ENCODE measurements at places on chromosomes 2 and 18.

DNA sequence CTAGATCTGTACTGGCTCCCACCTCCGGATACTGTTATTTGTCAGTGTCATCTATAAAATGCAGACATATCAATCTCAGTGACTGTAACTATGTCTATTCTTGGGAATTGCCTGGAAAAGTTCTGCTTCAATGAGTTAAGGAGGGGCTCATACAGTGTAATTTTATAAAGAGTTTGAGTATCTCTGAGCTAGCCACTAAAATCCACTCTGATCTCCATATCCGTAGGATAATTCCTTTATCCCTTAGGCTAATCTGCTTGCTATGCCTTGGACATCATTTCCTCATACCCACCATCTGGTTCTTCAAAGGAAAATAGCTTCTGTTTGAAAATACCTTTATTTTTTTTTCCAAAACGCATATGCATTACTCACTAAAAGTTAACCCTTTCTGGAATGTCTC lies 863.2 kb downstream of the SUCLG1 start:
- no peak for DNase-seq

GRCh38 chr2:43412114-43412753 lies 183.6 kb downstream of the THADA start:
- peak; percentile 57 for DNase-seq

GRCh38 chr2:98468621-98469236 lies 24.1 kb downstream of the INPP4A start:
- DNase-seq: no peak

DNA sequence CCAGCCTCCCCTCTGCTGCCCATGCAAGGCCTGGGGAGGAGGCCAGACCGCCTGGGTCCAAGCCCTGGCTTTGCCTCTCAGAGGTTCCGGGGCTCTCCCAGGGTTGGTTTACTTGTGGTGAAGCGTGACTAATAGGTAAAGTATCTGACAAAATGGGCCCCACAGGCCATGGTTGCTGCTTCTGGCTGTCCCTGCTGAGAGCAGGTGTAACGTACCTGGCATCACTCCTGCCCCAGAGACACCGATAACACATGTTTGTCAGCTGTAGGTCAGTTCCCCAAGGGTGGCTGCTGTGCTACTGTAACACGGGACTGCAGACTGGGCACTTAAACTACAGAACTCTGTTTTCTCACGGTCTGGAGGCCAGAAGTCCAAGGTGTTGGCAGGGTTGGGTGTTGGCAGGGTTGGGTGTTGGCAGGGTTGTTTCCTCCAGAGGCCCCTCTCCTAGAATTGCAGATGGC lies 34.1 kb downstream of the ODC1 start:
- peak; percentile 75 for DNase-seq

- peak; percentile 69 for DNase-seq
Observed at GRCh38 chr2:195622966-195623365, 34.1 kb upstream of the SLC39A10 start.

DNA sequence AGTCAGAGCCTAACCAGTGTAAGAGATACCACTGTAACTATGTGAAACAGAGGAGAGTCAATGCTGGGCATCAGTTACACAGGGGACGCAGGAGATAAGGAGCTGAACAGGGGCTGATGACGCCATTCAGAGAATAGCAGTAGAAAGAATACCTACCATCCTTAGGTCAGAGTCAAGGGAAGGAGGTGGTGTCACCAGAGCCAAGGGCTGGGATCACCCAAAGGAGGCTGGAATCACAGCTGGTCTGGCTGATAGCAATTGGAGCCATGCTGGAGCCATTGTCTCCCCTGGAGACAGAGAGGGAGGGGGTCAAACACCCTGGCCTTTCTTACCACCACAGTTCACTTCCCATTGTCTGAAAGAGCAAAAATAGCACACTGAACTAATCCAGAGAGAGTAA lies 37.3 kb upstream of the C18orf32 start:
- DNase-seq: no peak

- DNase-seq: no peak
Observed at GRCh38 chr18:9055185-9055584, 47.3 kb upstream of the NDUFV2 start.

DNA sequence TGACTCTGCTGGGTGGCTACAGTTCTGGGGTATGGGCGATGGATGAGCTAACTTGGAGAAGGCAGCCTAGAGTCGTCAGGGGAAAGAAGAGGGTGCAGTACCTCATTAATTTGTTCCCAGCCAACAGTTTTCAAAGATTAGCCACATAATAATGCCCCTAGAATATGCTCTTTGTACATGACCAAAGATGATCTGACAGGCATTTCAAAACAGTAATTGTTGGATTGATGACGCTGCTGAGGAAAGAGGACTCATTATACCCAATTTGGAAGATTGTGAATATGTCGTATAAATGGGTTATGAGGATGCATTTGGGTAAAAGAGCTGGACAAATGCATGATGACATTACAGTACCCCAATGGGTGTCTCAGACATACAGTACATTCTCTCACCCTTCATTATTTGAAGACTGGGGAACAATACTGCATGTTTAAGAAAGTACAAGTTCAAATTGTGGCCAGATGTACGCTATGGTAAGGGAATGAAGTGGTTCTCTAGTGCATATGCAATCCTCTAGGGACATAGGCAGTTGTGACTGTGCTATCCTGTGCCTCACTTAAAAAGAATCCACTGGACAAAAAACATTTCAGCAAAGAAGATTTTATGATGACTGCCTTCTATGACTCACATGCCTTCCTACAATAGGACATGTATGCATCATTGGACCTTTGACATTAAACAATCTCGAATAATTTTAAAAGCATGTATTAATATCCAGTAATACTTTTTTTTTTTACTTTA lies 233.2 kb downstream of the CNTNAP5 start:
- no peak for DNase-seq

GRCh38 chr2:104408266-104408665 lies 445.6 kb upstream of the POU3F3 start:
- no peak for DNase-seq

DNA sequence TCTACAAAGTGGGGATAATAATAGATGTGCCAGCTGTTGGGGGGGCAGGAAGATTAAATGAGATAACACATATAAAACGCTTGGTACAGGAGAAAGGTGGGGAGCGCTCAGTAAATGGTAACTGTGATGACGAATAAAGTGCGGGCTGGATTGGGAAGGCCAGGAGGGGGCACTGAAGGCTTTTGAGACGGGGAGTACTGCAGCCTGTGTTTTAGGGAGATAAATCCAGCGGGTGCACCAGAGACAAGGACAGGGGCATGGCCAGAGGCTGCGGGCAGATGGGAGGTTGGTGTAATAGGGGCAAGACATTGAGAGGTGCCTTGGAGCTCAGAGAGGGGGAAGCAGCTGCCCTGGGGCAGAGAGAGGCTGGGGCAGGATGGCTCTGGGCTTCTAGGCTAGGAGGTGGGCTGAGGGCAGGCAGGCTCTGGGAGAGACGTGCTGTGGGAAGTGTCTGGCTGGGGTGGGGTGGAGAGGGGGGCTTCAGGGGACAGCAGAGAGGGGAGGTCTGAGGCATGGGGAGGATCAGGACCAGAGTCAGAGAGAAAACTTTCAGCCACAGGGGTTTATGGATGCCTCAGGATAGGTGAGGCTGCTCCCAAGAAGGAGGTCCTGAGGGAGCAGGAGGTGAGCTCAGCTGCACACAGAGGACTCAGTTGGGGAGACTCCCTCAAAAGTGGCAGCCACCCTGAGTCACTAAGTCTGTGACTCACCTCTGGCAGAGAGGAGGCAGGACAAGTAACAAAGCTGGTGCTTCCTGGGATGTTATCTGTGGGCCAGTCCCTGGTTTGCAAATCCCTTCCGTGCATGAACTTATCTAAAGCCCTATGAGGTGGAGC lies 18.8 kb downstream of the TEX44 start:
- peak; percentile 89 for DNase-seq

DNA sequence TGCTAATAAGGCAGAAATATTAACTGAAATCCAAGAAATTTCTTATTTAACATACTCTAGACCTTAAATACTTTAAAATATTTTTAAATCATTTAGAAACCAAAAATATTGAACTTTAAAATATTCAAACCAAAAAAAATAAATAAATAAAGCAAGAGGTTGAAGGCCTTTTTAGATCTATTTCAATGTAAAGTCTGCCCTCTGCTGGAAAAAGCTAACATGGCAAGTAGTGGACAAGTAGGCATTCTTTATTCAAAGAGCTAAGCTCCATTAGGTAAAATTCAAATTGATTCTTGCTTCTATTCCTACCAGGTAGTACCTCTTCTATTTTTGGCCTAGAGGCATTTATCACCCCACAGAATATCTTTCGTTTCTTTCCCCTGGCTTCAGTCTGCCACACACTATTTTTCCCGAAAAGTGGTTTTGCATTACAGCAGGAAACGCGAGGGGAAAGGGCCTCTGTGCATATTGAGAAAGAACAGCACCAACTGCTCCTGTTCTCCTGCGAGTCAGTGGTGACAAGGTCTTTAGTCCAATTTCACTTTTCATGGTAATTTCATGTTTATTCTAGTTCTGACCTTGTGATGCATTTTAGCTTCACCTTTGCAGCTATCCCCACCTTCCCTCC lies 20.4 kb downstream of the IFIH1 start:
- DNase-seq: peak; percentile 30

DNA sequence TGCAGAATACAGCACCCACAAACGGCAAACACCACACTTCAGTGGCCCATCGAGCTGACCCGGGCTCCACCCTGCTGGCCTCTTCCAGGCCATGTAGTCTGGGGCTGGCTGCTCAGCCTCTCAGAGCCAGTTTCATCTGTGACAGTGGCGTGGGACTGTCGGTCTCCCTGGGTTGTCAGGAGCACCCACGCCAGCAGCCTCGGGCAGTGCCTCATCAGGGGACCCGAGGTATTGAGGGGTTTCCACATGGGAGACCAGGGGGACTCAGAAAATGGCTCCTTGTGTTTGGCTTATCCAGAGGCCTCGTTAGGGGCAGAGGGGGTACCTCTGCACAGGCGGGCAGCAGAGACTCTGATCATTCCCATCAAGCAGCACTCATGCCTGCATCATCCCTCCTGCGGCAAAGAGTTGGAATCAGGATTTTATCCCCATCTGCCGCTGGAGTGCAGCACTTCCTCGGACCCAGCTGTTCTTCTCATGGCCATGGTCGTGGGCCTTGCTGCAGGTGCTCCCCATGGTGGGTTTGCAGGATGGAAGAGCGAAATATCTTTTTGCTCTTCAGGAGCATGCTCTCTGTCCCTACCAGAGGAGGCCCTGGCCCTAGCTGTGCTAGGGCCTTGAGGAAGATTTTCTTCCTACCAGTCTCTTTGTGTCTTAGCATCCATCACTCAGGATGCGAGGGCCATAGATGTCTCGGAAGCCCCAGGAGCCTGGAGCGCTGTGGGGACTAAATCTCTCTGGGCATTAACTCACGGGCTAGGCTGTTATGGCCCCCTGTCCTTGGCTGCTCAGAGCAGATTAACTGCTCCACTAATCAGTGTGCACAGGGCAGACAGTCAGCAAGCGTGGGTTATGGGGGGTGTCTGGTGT lies 100.8 kb downstream of the CLIP4 start:
- no peak for DNase-seq

- DNase-seq: no peak
Observed at GRCh38 chr2:25165992-25166875, 2.1 kb downstream of the POMC start.

GRCh38 chr18:46502444-46502843 lies 154.6 kb downstream of the LOXHD1 start:
- DNase-seq: no peak

- no peak for DNase-seq
Observed at GRCh38 chr2:176174824-176175708, 13.4 kb upstream of the HOXD1 start.

DNA sequence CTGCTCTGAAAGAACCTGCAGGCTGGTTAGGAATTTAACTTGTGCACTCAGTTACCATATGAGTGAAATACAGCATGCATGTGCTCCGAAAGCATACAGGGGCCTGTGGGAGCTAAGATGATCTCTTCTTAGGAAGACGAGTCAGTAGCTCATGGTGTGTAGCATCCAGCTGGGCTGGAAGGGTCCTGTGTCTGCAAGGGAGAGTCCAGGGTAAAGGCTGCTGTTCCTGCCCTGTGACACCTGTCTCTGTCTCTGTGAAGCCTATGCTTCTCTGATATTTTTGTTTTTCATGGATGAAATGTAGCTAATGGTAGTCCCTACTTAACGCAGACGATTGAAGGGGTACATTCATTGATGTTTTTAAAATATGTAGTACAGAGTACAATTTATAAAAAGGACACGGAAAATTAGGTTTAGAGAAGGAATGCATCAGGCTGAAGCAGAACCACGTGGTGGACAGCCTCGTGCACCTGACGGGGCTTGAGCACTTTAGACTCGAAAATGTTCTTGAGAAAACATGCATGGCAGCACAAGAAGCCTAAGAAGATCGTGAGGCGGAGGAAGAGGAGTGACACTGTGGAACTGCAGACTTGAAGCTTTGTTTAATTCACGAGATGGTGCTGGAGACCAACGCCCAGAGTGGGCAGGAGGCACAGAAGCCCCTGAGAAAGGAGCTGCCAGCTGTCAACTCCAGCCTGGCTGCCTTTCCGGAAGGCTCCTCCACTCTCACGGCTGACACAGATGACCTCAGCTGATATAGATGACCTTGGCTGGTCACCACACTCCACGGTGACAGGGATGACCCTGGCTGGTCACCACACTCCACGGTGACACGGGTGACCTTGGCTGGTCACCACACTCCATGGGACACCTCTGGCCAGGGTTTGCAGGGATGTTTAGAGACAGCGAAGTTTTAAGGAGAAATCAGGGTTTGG lies 110.6 kb downstream of the TMEM18 start:
- DNase-seq: no peak

GRCh38 chr2:176418768-176419167 lies 149.5 kb downstream of the MTX2 start:
- DNase-seq: no peak

DNA sequence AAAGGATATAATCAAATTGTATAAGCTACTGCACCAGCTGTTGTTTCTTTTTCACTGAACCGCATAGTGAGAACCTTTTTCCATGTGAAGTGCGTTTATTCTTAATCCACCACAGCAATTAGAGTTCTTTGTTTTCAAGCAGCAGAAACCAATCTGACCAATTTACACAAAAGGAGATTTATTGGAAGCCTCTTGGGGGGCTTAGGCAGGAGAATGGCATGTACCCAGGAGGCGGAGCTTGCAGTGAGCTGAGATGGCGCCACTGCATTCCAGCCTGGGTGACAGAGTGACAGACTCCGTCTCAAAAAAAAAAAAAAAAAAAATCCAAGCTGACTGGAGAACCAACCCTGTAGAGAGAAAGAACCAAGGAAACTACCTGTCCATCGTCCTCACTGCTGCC lies 10.0 kb downstream of the ADNP2 start:
- no peak for DNase-seq
